ENCODE measurements at places on chromosomes 13 and 19.

DNA sequence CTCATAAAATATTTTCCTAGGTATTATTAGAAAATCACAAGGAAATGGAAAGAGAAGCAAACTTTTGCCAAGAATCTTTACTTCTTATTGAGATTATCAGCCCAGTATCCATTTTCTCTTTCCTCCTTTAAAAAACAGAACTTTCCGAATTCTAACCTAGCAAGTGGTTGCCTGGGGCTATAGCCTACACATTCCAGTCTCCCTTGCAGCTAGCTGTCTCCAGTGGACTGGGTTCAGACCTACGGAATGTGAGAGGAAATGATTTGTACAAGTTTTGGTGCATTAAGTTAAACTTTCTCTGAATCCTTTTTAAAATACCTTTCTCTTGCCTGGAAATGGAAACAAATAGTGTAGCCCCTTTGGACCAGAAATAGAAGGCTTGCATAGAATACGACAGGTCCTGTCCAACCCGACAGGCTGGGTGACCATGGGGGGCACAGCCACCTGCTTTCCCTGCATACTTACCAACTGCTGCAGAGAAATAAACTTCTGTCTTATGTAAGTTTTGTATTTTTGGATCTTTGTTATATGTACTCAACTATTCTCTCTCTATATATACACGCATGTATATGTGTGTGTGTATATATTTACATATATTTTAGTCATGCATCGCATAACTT, 185.9 kb downstream of the NALCN start:
- no peak for DNase-seq

DNA sequence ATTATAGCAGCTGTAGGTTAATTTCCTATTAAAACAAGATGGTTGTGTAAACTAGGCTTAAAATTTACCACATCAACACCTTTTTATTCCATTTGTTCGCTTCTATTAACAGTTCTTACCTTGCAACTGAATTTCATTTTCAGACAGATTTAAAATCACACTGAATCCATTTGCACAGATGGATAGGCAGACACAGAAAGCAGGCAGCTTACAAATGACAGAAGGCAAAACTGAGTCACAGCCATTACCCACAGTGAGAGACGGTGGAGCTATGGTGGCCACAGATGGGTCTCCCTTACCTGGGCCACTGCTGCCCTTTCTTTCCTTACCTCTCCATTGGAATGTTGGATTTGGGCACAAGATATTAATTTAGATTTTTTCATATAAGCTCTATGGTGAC, 1567.8 kb upstream of the SLC10A2 start:
- no peak for DNase-seq

GRCh38 chr19:48672994-48673393, at the start of gene NTN5:
TSS of gene NTN5 (minus strand) at chr19:48673017. CDS start at chr19:48670986, 2,031 bp downstream.
- DNase-seq: no peak

DNA sequence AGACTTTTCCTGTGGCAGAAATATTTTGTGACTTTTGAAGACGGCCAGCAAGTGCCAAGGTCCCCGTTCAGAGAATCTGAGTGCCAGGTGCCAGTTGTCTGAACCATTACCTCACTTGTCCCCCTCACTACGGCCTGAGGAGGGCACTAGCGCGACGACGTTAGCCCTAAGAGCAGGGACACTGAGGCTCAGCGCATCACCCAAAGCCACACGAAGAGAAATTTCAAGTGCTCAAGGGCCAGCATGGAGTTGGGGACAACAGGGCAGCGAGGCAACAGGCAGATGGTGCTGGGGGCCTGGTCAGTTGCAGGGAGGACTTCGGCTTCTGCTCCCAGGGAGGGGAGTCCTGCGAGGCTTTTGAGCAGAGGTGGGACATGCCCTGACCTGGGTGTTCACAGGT, 9.5 kb upstream of the TYK2 start:
- no peak for DNase-seq
